Stomach (tissue), 19 donors: ENCODE measurements at places on chromosomes 12 and 14. TPM values are rescaled to one million over a fixed set of nuclear protein-coding genes. Genes with fewer than 3 reads are reported as not detected.

- H3K27me3 ChIP-seq: no peaks in the 10 kb centered on the region
- DNase-seq: no peak
- no peak overlapping the region for H3K27ac ChIP-seq
- no peaks in the 10 kb centered on the region for H3K36me3 ChIP-seq
- no peaks in the 10 kb centered on the region for H3K4me1 ChIP-seq
Measured at GRCh38 chr12:102652645-102653313, 172.4 kb upstream of the IGF1 start.

GRCh38 chr14:35927727-35928126 lies 101.6 kb downstream of the BRMS1L start:
- DNase-seq: no peak
- H3K4me1 ChIP-seq: no peaks in the 10 kb centered on the region
- H3K4me3 ChIP-seq: no peak overlapping the region
- H3K27me3 ChIP-seq: no peaks in the 10 kb centered on the region
- H3K36me3 ChIP-seq: no peaks in the 10 kb centered on the region

- no peaks in the 10 kb centered on the region for H3K4me1 ChIP-seq
- H3K27me3 ChIP-seq: no peaks in the 10 kb centered on the region
- no peak overlapping the region for H3K27ac ChIP-seq
- no peak overlapping the region for H3K4me3 ChIP-seq
- DNase-seq: no peak
- H3K36me3 ChIP-seq: peaks cover 47% of the 10 kb centered on the region
Measured at GRCh38 chr14:65006261-65006721, 19.6 kb downstream of the FNTB start.

GRCh38 chr12:94143951-94144350 lies 4.4 kb upstream of the PLXNC1 start:
- peaks cover 39% of the 10 kb centered on the region for H3K27me3 ChIP-seq
- no peak overlapping the region for H3K27ac ChIP-seq
- DNase-seq: no peak
- peaks cover 12% of the 10 kb centered on the region for H3K4me1 ChIP-seq

- DNase-seq: no peak
- H3K36me3 ChIP-seq: no peaks in the 10 kb centered on the region
- no peaks in the 10 kb centered on the region for H3K4me1 ChIP-seq
- no peak overlapping the region for H3K4me3 ChIP-seq
- no peaks in the 10 kb centered on the region for H3K27me3 ChIP-seq
Measured at GRCh38 chr14:52155651-52156213, 86.9 kb upstream of the NID2 start.

DNA sequence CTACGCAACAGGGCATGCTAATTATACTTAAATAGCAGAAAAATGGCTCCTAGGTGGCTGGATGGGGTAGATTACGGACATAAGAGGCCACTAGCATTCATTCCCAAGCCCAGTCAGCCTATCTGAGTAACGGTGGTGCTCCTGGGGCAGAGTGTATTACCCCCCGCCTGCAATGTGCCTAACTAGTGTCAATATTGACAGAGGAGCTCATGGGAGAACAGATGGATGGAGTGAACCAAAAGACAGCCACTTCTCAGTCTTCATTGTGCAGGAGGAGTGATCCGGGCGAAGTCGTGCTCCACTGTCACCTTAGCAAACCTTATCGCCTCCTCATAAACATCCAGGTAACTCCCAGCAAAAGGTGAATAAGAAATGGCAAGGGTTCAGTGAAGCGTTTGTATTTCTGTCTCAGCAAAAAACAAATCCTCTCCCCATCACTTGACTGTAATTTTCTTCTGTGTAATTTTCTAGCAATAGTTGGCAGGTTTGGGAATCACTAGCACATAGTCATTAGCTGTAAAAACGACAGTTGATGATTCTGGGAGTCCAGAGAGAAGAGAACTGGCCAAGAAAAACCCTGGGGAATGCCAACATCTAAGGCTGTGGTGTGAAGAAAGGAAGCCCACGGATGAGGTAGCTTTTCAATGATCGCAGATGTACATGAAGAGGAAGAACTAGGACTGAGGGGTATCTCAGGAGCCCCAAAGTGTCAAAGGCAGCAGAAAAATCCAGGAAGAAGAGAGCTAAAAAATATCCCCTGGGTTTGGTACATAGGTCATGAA lies 126.6 kb upstream of the BCL2L14 start:
- no peaks in the 10 kb centered on the region for H3K36me3 ChIP-seq
- no peak overlapping the region for H3K4me3 ChIP-seq
- no peaks in the 10 kb centered on the region for H3K4me1 ChIP-seq
- no peaks in the 10 kb centered on the region for H3K27me3 ChIP-seq

DNA sequence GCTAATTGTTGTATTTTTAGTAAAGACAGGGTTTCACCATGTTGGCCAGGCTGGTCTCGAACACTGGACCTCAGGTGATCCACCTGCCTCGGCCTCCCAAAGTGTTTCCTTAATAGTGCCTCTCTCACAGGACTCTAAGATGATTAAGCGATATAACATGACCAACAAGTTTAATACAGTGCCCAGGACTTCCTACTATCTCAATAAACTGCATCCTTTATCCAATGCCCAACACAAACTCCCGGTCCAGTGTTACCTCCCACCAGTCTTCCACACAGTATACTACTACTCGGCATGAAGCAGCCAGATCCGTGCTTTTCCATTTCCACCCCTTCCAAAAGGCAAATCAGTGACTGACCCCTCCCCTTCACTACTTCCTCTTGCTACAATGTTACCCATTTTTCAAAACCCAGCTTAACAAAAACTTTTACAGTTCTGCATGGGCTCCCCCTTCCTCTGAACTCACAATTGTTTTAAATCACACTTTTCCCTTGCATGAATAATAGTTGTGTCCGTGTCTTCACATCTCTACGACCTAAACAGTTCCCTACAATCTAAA lies 900 bp downstream of the NOP2 start:
- H3K4me1 ChIP-seq: peaks cover 22% of the 10 kb centered on the region
- DNase-seq: no peak
- H3K27ac ChIP-seq: peak overlapping the region; percentile 92
- peaks cover 48% of the 10 kb centered on the region for H3K36me3 ChIP-seq
- no peaks in the 10 kb centered on the region for H3K27me3 ChIP-seq

GRCh38 chr14:101113108-101113612 lies 209.6 kb upstream of the RTL1 start:
- no peaks in the 10 kb centered on the region for H3K36me3 ChIP-seq
- H3K27ac ChIP-seq: no peak overlapping the region
- peak; percentile 22 for DNase-seq
- no peaks in the 10 kb centered on the region for H3K4me1 ChIP-seq
- no peaks in the 10 kb centered on the region for H3K27me3 ChIP-seq
- H3K4me3 ChIP-seq: no peak overlapping the region

- peaks cover 12% of the 10 kb centered on the region for H3K4me1 ChIP-seq
- no peak for DNase-seq
- no peak overlapping the region for H3K27ac ChIP-seq
- no peaks in the 10 kb centered on the region for H3K36me3 ChIP-seq
- H3K27me3 ChIP-seq: no peaks in the 10 kb centered on the region
Measured at GRCh38 chr12:95164656-95165055, 52.6 kb downstream of the FGD6 start.

GRCh38 chr12:108193917-108194316 lies 64.8 kb downstream of the WSCD2 start:
- no peak overlapping the region for H3K27ac ChIP-seq
- no peak overlapping the region for H3K4me3 ChIP-seq
- DNase-seq: no peak
- peaks cover 10% of the 10 kb centered on the region for H3K4me1 ChIP-seq

DNA sequence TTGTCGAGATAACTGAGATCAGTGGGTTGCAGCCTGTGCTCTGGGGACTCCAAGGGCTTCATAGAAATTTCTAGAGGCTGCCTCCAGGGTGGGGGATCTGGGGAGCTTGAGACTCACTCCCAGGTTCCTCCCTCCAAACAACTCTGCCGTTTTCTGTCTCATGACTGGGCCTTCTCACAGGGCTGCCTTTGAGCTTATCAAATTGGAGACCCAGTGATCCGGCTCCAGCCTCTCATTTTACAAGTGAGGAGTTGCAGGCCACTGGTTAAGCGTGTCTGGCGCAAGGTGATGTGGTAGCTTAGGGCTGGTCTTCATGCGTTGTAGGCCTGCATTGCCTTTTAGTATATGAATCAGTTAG lies 85.8 kb downstream of the SLC25A47 start:
- no peaks in the 10 kb centered on the region for H3K36me3 ChIP-seq
- peaks cover 32% of the 10 kb centered on the region for H3K4me1 ChIP-seq
- H3K27ac ChIP-seq: no peak overlapping the region

GRCh38 chr12:129961091-129961490 lies 57.3 kb upstream of the TMEM132D start:
- no peak overlapping the region for H3K27ac ChIP-seq
- no peaks in the 10 kb centered on the region for H3K36me3 ChIP-seq

GRCh38 chr14:76267322-76268046 lies 108.5 kb upstream of the ESRRB start:
- peak; percentile 45 for DNase-seq
- no peaks in the 10 kb centered on the region for H3K27me3 ChIP-seq
- no peak overlapping the region for H3K27ac ChIP-seq
- peak overlapping the region; percentile 40 for H3K4me3 ChIP-seq
- H3K4me1 ChIP-seq: peaks cover 7% of the 10 kb centered on the region

DNA sequence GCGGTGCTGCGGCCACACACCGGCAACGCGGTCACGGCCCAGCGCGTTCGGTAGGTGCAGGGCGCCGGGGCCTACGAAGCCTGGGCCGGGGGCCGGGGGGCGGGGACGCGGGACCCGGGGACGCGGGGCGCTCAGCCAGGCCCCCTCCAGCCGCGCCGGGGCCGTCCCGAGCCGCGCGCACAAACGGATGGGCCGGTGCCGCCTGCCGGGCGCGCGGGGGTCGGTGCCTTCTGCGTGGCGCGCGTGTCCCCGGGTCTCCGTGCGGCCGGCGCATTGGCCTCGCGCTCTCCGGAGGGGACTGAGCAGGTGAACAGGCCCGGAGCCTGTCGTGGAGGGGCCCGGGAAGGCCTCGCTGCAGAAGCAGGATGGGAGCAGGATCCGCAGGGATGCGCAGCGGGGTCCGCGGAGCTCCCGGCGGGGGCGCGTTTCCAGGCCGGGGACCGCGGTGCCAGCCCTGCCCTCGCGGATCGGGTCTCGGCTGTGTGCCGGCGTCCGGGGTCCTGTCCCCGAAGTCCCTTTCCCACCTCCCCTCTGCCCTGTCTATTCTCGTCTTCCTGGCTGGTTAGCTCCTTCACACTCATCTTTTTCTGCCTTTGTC lies 421 bp downstream of the GLT1D1 start:
- DNase-seq: peak; percentile 19
- no peaks in the 10 kb centered on the region for H3K36me3 ChIP-seq
- peaks cover 21% of the 10 kb centered on the region for H3K27me3 ChIP-seq
- no peak overlapping the region for H3K27ac ChIP-seq

- peak; percentile 74 for DNase-seq
- no peaks in the 10 kb centered on the region for H3K4me1 ChIP-seq
- H3K27ac ChIP-seq: no peak overlapping the region
- no peak overlapping the region for H3K4me3 ChIP-seq
Measured at GRCh38 chr12:63826006-63826585, 18.4 kb upstream of the SRGAP1 start.

DNA sequence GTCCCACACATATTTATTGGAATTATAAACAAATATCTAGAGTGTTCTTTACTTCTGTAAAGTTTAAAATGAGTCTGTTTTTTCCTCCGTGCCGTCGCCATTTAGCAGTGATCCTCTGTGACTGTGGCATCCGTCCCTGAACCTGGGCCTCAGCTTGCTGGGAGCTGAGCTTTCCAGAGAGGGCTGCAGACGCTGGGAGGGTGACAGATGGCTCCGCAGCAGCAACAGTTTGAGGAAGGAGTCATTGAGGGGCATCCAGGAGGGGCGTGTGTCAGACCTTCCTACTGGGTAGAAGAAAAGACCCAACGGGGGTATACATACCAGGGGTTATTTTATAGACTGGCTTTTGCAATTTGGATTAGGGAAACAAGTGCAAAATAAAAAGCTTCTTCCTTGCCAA lies 47.9 kb downstream of the NEUROD4 start:
- H3K36me3 ChIP-seq: no peaks in the 10 kb centered on the region
- H3K4me1 ChIP-seq: no peaks in the 10 kb centered on the region
- no peak overlapping the region for H3K27ac ChIP-seq
- H3K27me3 ChIP-seq: no peaks in the 10 kb centered on the region
- no peak for DNase-seq
- no peak overlapping the region for H3K4me3 ChIP-seq

DNA sequence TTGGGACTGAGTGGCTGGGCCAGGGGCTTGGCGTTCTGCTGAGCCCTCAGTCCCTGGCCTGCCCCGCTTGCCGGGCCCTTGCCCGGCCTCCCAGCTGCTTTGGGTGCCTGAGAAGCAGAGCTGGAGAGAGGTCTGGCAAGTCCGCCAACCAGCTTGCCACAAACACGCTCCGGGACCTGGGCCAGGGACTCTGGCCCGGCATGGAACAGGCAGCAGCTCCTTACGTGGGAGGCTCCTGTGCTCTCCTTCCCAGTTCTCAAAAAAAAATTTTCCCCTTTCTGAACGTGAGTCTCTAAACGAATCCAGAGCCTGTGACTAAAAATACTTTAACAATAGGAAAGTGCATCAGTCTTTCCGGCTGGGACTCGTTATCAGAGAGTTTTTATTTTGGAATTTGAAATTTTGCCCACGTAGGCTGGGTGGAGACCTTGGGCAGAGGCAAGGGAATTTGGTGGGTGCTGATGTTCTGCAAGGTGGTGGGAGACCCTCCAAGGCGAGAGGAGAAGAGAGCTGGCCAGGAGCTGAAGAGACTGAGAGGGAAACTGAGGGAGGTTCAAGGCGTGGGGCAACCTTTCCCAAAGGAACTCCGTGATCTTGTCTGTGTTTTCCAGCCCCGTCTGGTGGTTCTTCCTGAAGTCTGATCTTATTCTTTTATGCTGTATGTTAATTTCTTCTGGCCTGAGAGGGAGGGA lies 6.8 kb upstream of the NR4A1 start:
- peak overlapping the region; percentile 79 for H3K27ac ChIP-seq
- H3K36me3 ChIP-seq: no peaks in the 10 kb centered on the region
- peaks cover 65% of the 10 kb centered on the region for H3K4me1 ChIP-seq
- H3K27me3 ChIP-seq: no peaks in the 10 kb centered on the region
- peak overlapping the region; percentile 20 for H3K4me3 ChIP-seq
- DNase-seq: peak; percentile 91

- DNase-seq: no peak
- no peak overlapping the region for H3K4me3 ChIP-seq
- no peak overlapping the region for H3K27ac ChIP-seq
- H3K36me3 ChIP-seq: no peaks in the 10 kb centered on the region
- no peaks in the 10 kb centered on the region for H3K4me1 ChIP-seq
Measured at GRCh38 chr12:77204083-77204482, 138.7 kb upstream of the E2F7 start.

The KRT83 gene
- not detected for total RNA-seq

The OAS2 gene
- 16.7 TPM for total RNA-seq

The RFLNA gene
- 19.2 TPM for total RNA-seq

The TPH2 gene
- not detected for total RNA-seq

The AKAP6 gene
- 23.3 TPM for total RNA-seq

The IL22 gene
- total RNA-seq: not detected

The MYG1 gene
- total RNA-seq: 29.0 TPM

The GNG2 gene
- 22.6 TPM for total RNA-seq

The KCNMB4 gene
- under 0.01 TPM for total RNA-seq

The MPHOSPH9 gene
- total RNA-seq: 44.6 TPM

The PIWIL1 gene
- not detected for total RNA-seq

The RPL6 gene
- total RNA-seq: 620 TPM

The CLEC2A gene
- not detected for total RNA-seq

The CLEC6A gene
- not detected for total RNA-seq

The KIF21A gene
- total RNA-seq: 45.9 TPM
